ENCODE measurements at places on chromosomes 16 and 17. TPM values are rescaled to one million over a fixed set of nuclear protein-coding genes. Genes with fewer than 3 reads are reported as not detected.
A peak's percentile ranks its signal among the peaks of the same experiment; 100 is the strongest.

GRCh38 chr17:39196808-39197291 lies 619 bp downstream of the CACNB1 start:
- no peak for DNase-seq

The C17orf113 gene
- total RNA-seq: 0.96 TPM

DNA sequence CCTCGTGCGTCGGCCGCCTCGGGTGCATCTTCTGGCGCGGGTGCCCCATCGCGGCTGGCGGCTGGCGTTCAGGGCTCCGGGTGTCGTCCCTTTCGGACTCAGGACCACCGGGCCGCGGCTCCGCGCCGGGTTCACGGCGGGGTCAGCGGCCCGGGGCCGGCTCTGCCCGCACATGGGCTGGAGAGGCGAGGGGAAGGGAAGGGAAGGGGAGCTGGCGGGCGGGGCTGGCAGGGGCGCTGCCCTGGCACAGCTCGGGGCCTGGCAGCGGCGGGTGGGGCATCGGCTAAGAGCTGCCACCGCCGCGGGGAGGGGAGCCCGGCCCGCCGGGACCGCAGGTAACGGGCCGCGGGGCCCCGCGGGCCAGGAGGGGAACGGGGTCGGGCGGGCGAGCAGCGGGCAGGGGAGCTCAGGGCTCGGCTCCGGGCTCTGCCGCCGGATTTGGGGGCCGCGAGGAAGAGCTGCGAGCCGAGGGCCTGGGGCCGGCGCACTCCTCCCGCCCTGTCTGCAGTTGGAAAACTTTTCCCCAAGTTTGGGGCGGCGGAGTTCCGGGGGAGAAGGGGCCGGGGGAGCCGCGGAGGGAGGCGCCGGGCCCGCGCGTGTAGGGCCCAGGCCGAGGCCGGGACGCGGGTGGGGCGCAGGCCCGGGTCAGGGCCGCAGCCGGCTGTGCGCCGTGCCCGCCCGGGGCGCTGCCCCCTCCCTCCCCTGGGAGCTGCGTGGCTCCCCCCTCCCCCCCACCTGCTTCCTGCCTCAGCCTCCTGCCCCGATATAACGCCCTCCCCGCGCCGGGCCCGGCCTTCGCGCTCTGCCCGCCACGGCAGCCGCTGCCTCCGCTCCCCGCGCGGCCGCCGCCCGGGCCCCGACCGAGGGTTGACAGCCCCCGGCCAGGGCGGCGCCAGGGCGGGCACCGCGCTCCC lies 646 bp downstream of the HIC1 start:
- DNase-seq: peak; percentile 73

DNA sequence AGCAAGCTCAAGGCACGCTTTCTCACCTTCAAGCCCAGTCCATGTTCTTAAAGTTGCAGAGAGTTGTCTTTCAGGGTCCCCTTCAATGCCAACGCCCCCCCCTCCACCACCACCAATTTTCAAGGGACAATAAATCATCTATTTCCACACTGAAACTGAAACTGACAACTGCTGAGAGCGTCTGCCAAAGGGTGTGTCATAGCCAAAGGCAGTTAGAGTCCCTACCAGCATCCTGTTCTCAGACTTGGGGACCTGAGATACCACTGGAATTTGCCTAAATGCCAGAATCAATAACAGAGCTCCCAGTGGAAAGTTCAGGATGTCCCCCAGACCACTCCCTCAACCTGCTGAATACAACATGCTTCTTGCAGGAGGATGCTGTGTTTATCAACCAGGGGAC lies 133.2 kb upstream of the SOX9 start:
- no peak for DNase-seq

The TRAF7 gene
- total RNA-seq: 40.2 TPM

- DNase-seq: no peak
These were observed 184.9 kb downstream of the MSI2 start for GRCh38 chr17:57441270-57441600.

All from heart left ventricle (tissue), 16 donors.